M059J (cell line): ENCODE measurements at places on chromosomes 7 and 10. TPM values are rescaled to one million over a fixed set of nuclear protein-coding genes. Genes with fewer than 3 reads are reported as not detected.

The AQP1 gene
- total RNA-seq: 0.62 and 0.74 TPM in 2 replicates

DNA sequence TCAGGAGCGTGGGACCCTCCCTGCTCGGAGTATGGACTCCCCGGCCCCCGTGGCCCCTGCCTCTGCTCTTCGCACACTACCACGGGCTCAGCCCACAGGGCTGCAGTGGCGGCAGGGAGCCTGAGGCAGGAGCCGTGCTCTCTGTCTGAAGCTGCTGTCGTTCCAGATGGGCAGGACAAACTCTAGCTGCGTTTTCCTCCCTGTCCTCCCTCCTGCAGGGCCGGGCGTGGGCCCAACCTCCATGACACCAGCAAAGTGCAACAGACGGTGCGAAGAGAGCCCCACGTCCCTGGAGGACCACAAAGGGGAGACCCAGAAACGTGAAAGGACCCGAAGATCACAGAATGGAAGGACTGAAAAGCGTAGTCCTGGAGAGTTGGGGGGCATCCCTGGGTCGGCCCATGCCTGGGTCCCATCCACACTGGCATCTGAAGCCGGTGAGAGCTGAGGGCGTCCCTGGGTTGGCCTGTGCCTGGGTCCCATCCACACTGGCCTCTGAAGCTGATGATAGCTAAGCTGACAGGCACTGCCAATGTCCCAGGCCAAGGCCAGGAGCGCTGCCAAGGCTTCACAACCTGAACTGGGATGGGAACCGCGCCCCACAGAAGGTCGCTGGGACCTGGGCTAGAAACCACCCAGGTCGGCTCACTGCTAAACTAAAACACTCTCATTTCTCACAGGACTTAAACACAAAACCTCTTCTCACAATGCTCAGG lies 267.0 kb downstream of the MAD1L1 start:
- no peak for DNase-seq

- no peak for DNase-seq
These were observed 83.2 kb downstream of the COBL start for GRCh38 chr7:51233374-51233773.

The NME8 gene
- not detected in 2 replicates for total RNA-seq
